GM12878 (cell line): ENCODE measurements at places on chromosomes 4 and X. TPM values are rescaled to one million over a fixed set of nuclear protein-coding genes. Genes with fewer than 3 reads are reported as not detected.
A peak's percentile ranks its signal among the peaks of the same experiment; 100 is the strongest.

The CSAG1 gene
- not detected in 2 replicates for total RNA-seq

The TMEM150C gene
- 0.13 TPM in 2 replicates for total RNA-seq

The SPON2 gene
- 9.3 and 10.2 TPM in 2 replicates for total RNA-seq

The MAGEC3 gene
- total RNA-seq: not detected in 2 replicates

GRCh38 chrX:130896026-130896425, 7.0 kb downstream of the ENOX2 start:
- no peak for DNase-seq

DNA sequence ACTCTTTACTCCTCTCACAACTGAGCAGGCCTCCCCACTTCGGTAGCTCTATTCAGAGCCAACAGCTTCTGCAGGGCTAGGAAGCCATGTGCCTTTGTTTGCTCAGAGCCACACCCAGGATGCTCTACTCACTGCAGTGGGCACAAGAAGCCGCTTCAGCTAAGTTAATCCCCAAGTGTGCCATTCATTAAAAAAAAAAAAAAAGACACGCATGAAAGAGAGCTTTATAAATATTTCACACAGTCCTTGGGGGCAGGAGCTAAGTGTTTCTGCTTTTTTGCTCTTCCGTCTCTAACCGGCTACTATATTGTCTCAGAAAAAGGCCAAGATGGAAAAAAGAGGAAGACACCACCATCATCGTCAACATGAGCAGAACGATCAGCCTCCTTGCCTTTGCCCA, 8.1 kb downstream of the CRMP1 start:
- DNase-seq: no peak

DNA sequence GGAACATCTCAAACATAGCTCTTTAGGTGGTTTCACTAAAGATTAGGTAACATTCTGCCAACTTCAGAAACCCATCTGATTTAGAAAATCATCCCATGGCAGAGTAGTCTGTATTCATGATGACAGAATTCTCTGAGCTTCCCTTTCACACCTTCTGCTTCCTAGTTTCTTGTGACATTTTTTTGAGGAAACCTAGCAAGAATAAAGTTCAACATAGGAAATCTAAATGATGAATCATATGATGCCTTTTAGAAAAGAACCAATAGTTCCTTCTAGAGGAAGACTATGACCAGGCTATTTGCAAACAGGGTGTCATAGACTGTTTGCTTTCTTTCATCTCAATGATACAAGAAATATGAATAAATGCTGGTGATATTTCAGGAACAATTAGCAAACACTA, 49.8 kb upstream of the CAMK2D start:
- no peak for DNase-seq

GRCh38 chr4:153916273-153916755, 127.4 kb upstream of the SFRP2 start:
- peak; percentile 51 for DNase-seq

- DNase-seq: no peak
Observed at GRCh38 chr4:39497909-39498726, 29.1 kb downstream of the UGDH start.

DNA sequence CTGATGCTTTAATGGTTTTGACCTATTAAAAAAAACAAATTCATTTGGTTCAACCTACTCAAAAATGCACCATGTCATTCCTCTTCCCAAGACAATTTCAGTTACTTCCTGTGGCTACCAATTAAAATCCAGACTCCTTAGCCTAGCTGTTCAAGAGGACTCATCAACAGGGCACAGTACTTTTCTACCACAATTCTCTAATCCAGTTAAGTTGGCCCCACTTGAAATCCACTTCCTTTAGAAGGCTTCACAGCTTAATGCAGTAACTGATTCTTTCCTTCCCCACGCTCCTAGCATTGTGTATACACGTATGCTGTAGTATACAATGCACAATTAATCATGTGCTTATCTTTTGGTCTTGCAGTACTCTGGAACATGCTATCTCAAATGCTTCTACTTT, 129.8 kb downstream of the UGT8 start:
- no peak for DNase-seq

DNA sequence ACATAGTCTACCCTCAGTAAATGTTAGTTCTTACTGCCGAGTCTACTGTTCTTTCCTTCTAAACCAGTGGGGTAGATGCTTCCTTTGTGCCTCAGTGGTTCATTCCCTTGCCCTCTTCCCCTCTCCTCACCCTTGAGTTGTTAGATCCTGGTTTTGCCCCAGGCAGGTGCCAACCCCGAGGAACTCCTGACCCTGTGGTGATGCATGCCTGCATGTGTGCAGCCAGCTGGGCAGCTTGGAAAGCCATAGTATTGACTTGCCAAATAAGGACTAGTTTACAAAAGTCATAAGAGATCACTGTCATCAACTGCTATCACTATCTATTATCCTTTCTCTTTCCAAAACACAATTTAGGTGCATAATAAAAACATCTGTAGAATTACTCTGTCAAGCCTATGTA, 50.9 kb downstream of the REPS2 start:
- DNase-seq: no peak
